CD4-positive, alpha-beta T cell treated with Interleukin-4 for 1 hour (primary cell): ENCODE measurements at places on chromosomes 7 and 10.

DNA sequence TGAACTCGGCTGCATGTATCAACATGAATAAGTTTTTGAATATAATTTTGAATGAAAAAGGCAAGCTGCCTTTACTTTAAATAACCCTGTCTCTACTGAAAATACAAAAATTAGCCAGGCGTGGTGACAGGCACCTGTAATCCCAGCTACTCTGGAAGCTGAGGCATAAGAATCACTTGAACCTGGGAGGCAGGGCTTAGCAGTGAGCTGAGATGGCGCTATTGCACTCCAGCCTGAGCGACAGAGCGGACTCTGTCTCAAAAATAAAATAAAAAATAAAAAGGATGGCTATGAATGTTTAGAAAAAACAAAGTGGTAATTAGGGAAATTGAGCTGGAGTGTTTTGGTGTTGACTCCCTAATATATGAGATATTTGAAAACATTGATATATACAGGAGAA lies 133.3 kb downstream of the PHTF2 start:
- DNase-seq = no peak

DNA sequence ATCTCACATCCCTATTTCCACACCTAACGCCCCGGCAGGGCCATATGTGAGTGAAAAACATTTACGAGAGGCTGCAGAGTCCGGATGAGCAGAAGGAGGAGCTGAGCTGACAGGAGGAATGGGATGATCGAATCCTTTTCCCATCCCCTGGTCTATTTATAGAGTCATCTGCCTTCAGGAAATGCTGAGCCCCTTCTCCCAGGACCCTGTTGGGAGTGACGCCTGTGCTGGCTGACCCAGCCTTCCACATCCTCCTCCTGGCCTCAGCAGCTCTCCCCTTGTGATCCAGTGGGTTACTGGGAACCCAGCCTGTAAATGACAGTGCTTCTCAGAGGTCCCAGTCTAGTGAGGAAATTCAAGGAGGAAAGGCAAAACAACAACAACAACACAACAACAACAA lies 16.6 kb downstream of the DENND2A start:
- no peak for DNase-seq

DNA sequence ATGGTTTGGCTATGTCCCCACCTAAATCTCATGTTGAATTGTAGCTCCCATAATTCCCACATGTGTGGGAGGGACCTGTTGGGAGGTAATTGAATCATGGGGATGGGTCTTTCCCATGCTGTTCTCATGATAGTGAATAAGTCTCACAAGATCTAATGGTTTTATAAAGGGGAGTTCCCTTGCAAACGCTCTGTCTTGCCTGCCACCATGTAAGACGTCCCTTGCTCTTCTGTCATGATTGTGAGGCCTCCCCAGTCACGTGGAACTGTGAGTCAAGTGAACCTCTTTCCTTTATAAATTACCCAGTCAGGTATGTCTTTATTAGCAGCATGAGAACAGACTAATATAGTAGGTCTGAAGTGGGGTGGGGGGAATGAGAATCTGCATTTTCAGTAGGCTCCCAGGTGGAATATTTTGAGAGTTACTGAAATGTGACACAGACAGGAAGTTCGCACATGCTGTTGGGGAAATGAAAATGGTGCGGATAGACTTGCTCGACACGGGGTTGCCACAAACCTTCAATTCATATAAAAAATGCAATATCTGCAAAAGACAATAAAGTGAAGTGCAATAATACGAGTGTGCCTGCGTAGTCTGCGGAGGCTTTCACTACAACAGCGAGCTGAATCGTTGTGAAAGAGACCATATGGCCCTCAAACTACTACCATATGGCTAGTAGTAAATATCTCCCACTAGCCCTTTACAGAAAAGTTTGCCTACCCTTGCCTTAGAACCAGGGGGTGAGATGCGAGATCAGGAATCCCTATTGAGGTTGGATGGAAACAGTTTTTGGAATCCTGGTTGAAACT lies 166.1 kb downstream of the GRK5 start:
- no peak for DNase-seq

DNA sequence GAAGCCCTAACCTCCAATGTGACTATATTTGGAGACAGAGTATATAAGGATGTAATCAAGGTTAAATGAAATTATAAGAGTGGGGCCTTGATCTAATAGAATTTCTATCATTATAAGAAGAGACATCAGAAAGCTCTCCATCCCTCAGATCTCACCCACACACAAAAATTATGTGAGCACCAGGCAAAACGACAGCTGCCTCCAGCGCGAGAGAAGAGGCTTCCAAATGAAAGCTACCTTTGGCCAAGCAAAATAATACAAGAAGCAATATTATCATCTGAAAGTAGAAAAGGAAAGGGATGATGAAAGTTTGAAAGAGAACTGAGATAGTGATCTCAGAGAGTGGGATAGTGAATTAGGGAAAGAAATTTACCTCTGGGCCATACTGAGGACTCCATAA lies 1192.5 kb downstream of the NXPH1 start:
- no peak for DNase-seq

- DNase-seq = no peak
Measured at GRCh38 chr10:4812046-4812445, 14.0 kb upstream of the AKR1E2 start.

DNA sequence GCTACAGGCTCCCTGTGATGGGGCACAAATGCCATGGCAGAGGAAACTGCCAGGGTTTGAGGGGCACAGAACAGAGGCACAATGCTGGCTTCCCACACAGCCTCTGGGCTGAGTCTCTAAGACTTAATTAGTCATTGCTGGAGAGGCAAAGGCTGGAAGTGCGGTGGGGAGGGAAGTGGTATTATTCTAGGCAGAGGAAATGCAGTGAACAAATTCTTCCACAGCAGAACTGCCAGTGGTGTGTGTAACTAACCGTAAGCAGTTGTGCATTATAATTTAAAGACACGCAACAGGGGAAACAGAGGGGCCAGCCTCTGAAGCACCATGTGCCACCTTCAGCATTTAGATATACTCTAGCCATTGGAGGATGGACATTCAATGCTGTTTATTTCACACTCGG lies 12.8 kb downstream of the ICA1 start:
- no peak for DNase-seq

DNA sequence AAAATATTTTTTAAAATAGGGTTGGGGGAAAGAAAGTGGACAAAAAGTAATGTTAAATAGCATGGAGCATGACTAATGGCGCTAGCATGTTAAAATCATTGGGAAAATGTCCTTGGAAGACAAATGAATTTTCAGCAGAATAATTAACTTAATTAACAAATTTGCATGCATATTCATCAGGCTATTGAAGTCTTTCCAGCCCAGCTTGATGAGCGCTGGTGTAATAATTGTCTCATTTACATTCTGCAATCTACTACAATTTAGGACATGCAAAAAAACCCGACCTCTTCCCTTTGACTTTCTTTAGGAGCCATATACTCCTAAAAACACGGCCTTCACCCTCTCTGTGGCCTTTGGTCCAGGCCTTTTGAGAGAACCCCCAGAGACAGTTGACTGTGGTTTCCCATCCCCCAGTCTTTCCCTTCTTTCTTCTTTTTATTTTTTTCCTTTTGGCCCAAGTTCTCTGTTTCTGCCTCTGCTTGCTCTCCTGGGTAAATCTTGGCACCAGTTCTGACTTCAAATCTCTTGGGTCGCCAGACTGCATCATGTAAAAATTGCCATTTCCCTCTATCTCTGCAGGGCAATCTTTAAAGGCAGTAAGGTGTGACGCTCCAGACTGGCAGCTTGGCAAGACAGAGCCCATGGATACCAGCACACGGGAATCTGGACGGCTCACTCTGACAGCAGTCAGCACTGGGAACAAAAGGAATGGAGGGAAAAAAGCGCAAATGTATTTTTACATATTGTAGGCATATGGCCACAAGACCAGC lies 105.5 kb downstream of the NEUROD6 start:
- DNase-seq = no peak

- DNase-seq = no peak
Measured at GRCh38 chr7:68317476-68317875, 1280.8 kb upstream of the AUTS2 start.

- DNase-seq = no peak
Measured at GRCh38 chr7:84060760-84061261, 133.8 kb downstream of the SEMA3A start.
